ENCODE measurements at places on chromosomes 4 and X.

DNA sequence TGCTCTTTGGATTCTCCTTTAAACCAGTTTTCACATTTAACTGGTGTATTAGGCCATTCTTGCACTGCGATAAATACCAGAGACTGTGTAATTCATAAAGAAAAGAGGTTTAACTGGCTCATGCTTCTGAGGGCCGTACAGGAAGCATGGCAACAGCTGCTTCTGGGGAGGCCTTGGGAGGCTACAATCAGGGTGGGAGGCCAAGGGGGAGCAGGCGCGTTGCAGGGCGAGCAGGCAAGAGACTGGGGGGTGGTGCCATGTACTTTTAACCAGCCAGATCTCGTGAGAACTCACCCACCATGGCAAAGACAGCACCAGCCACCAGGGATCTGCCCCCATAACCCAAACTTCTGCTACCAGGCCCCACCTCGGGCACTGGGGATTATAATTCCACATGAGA is 38.1 kb downstream of the RNF212 start:
- DNase-seq: no peak

DNA sequence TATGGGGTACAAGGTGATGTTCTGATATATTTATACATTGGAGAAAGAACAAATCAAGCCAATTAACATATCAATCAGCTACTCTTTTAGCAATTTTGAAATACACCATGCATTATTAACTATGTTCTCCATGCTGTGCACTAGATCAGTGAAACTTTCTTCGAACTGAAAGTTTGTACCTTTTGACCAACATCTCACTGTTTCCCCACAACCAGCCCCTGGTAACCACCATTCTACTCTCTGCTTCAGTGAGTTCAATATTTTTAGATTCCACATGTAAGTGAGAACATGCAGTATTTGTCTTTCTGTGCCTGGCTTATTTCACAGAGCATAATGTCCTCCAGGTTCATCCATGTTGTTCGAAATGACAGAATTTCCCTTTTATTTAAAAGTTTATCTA is 246.1 kb upstream of the VCX start:
- DNase-seq: no peak

DNA sequence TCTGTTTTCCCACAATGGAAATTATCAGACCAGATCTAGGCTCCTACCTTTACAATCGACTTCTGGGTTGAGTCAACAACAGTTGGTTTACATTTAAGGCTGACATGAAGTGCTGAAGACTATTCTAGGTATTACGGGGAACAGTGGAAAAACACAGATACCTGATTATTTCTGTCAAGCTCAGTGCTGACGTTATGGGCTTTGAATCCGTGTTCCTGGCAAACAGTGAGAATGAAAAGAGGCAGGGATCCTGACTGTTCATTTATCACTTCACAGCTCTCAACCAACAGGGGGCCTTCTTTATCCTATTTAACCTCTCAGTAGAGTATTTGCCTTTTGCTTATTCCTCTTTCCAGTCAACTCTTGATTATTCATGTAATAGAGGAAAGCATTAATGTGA is 43.1 kb downstream of the TMEM164 start:
- DNase-seq: no peak

DNA sequence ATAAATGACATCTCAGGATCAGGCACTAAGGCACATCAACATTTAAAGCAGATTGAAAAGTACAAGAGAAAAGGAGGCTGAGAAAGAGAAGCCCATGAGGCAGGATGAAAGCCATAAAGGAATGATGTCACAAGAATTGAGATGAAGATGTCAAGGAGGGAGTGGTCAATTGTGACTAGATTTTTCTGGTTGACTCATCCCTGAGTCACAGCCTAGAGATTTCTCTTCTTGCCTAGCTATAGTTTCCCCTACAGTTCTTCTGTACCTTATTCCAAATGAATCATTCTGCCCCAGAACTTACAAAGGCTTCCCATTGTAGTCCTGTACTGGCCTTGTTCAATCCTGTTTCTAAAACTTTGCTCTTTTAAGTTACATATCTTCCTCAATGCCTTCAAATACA is 3.4 kb upstream of the USP53 start:
- DNase-seq: no peak

GRCh38 chrX:55057675-55058249 is 17.1 kb upstream of the PAGE2B start:
- no peak for DNase-seq

- DNase-seq: no peak
Observed at GRCh38 chr4:76484654-76485053, 49.6 kb downstream of the SHROOM3 start.

GRCh38 chr4:22850055-22850454 is 157.3 kb downstream of the GBA3 start:
- no peak for DNase-seq

- DNase-seq: no peak
Observed at GRCh38 chr4:172073590-172073989, 260.4 kb downstream of the GALNTL6 start.

DNA sequence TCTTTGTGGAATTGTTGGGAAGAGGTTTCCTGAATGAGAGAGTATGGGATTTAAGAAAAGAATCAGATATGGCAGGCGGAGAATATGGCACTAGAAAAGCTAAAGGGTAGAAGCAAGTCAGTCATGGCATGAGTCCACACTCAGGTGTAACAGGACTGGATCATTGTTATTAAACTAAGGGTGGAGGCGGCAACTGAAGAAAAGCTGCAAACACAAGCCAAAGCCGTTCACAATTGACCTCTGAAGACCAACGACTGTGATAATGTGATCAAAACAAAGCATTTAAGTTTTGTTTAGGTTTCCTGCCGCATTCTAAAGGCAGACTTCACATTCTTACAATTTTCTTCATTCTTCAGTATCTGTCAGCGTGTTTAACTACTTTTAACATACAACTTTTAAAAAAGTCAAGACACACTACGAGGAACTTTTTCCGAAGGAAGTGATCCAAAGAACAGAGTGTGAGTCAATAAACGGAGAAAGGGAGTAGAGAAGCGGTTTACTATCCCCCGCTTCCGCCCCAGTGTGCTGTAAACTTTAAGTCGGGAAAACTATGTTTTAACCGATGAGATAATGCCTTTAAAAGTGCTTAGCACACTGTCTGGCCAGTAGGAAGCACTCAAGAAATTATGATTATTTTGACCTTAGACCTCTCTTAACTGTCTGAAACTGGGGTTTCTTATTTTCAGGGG is 909 bp upstream of the SLAIN2 start:
- no peak for DNase-seq

DNA sequence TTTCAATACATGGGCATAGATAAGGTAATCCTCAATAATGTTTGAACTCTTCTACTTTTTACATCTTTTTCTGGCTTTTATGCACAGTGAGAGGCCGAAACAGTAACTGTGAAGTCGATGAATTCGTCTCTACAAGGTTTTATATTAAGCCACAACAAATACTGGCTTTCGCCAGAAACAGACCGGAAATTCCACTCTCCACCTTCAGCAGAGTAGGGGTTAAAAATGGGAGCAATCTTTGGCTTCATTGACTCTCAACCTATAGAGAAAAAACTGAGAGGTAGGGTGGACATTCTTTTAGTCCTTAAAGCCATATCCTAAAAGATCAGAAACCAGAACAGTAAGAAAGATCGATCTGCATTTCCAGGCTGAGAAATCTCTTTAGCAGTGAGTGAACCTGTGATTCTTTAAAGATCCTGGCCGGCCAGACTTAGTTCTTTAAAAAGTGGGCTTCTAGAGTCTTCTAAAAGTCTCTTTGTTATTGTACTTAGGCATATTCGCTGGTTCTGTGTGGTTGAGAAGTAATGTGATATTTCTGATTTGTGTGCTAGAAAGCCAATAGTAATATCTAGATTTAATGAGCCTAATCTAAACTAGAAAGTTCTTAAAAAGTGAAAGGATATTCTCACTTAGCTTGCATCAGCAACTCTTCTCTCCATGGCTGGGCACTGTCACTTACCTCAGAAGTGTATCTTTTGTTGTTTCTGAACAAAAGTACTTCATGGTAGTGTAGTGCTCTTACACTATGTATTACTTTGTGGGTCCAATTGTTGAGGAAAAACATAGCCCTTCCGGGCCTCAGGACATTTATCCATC is 2.0 kb downstream of the HSPA4L start:
- DNase-seq: no peak

DNA sequence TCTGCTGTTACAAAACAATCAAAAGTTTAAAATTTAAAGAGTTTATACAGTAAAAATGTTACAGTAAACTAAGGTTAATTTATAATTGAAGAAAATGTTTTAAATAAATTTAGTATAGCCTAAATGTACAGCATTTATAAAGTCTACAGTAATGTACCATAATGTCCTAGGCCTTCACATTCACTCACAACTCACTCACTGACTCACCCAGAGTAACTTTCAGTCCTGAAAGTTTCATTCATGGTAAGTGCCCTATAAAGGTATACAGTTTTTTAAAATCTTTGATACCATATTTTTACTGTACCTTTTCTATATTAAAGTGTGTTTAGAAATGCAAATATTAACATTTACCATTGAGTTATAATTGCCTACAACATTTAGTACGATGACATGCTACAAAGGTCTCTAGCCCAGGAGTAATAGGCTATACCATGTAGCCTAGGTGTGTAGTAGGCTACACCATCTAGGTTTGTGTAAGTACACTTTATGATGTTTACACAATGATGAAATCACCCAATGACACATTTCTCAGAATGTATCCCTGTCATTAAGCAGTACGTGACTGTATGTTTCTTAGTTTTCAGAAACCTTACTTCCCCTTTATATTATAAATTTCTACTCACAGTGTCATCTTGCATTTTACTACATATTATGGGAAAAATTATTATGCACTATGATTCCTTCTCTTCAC is 320.8 kb downstream of the ADAM29 start:
- no peak for DNase-seq

- no peak for DNase-seq
Observed at GRCh38 chrX:120514236-120514635, 45.1 kb upstream of the LAMP2 start.

DNA sequence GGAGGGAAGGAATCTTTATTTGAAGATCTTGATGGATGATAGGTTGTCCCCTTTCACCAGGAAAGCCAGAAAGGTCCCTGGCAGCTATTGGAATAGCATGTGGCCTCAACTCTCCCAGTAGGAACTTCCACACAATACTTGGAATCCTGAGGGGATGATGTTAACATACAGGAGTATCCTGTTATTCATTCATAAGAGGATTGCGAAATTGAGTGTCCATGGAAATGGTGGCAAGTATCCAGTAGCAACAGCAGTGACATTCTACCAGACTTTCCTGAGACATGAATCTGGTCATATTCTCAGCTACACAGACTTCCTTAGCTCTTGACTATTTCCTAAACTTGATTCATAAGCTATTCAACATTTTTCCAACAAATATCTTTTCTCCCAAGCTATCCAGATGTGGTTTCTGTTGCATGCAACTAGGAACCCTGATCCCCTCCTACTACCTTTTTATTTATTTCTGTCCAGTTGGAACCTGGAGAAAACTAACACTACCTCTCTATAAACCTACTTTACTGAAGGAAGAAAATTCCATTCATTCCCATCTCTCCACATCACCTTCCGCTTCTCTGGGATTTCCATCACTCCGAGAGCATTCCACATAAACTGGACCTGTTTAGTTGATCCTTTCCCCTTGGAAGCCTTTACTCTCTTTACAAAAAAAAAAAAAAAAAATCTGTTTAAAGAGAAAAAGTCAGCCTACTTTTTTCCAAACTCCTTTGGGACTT is 101.8 kb downstream of the ANXA5 start:
- DNase-seq: no peak

DNA sequence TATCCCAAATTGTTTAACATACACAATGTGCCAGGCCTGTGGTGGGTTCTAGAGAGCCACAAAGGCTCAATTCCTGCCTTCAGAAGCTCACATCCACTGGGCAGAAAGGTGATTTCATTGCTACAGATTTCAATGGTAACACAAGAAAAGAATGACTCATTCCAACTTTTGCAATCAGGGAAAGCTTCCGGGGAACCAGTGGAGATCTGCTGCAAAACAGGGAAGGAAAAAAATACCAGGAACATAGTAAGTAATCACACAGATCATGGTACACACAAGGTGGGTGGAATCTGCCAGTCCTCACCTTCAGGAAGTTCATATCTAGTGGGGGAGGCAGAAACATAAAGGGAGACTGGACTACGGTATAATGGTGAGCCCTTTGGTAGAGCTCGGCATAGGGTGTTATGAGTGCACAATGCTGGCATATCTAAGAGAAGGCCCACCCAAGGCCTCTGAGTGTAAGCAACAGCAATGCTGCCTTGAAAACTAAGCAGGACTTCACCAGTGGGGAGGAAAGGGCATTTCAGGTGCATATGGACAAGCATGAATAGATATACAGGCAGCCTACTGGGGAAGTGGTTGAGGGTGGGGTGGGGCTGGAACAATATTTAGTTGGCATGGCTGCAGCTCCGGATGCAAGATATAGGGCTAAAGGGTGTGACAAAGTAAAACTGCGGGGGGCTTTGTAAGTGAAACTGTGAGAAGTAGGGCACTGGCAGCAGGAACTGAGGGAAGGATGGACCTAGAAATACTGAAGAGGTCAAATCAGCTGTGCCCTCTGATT is 24.2 kb downstream of the GPRIN3 start:
- DNase-seq: no peak

GRCh38 chr4:86557526-86557925 is 36.6 kb upstream of the PTPN13 start:
- DNase-seq: no peak

GRCh38 chr4:148224476-148224875 is 217.7 kb downstream of the NR3C2 start:
- no peak for DNase-seq

- no peak for DNase-seq
Observed at GRCh38 chr4:66606908-66607307, 936.6 kb upstream of the EPHA5 start.

- DNase-seq: no peak
Observed at GRCh38 chr4:1378559-1379231, 27.5 kb downstream of the NKX1-1 start.

DNA sequence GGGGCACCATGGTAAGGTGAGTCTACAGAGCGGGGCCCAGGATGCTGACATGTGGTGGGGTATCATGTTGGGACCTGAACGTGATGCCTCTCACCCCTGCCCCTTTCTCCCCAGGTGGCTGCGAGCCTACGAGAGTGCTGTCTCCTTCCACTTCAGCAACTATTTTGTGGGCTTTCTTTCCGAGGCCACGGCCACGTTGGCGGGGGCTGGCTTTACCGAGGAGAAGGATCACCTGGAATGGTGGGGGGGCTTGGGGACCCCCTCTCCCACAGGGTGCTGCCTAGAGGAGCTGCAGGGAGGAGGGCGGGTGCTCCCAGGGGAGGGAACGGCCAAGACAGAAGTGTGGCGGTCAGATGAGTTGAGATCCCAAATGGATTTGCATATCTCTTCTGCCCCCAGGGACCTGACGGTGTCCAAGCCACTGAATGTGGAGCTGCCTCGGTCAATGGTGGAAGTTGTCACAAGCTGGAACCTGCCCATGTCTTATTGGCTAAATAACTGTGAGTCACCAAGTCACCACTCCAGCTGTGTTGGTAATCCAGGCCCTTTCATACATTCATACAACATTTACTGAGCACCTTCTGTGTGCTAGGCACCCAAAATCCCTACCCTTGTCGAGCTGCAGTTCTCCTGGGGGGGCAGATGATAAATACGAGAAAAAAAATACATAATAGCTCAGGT is 5.5 kb downstream of the PORCN start:
- DNase-seq: no peak

GRCh38 chr4:74368596-74368995 is 3.7 kb downstream of the EREG start:
- DNase-seq: no peak

GRCh38 chr4:89119836-89120235 is 8.5 kb downstream of the TIGD2 start:
- DNase-seq: peak; percentile 77
